ENCODE measurements at places on chromosomes 4 and X.

DNA sequence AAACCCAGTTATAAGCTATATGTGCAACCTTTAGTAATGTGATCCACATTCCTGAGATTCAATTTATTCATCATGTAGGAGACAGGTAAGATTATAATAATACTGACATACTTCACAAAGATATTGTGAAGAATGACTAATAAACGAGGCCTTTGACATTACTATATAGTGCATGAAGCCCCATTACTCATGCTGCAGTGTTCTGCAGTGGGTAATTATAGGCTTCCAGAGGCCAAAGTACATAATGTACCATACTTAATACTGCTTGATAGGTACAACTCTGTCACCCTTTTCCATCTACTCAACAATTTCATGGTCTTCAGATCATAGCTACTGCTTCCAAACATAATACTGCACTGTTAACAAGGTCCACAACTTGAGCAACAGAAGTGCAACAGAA, 68.9 kb downstream of the COL25A1 start:
- no peak for DNase-seq

- no peak for DNase-seq
Measured at GRCh38 chr4:140686796-140687195, 69.4 kb downstream of the TBC1D9 start.

DNA sequence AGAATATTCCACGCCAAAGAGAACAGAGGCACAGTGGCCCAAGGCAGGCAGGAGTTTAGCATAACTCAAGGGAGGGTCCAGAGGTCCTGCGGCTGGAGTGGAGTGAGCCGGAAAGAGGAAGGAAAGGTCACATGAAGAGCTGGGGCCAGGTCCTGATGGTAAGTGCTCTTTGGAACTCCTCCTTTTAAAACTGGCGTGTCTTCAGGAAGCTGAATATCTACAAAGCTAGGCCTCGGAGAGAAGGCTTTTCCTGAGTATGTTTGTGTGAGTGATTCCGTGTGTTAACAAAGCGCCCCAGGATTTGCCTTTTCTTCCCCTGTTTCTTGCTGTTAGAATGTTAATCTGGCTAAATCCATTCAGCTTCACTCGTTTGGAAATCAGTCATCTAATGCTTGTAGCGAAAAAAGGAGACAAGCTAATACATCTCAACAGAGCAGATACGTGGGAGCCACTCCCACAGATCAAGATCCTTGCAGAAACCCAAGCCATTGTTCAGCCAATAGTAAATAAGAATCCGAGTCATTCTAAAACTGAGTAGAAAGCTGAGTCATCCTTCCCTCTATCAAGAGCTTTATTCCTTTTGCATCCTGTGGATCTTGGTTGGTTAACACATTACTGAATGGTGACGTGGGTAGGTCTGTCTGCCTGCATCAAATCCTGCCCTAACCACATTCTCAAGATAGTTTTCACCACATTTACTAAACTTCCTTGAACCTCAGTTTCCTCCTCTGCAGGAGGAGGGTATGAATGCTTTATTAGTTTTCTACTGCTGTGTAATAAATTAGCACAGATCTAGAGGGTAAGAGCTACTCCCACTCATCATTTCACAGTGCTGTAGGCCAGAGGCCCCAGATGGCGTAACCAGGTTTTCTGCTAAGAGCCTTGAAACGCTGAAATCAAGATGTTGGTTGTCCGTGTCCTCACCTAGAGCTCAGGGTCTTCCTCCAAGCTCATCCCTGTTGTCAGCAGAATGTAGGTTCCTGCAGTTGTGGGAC, 43.2 kb upstream of the RBM47 start:
- DNase-seq, result peak; percentile 45

DNA sequence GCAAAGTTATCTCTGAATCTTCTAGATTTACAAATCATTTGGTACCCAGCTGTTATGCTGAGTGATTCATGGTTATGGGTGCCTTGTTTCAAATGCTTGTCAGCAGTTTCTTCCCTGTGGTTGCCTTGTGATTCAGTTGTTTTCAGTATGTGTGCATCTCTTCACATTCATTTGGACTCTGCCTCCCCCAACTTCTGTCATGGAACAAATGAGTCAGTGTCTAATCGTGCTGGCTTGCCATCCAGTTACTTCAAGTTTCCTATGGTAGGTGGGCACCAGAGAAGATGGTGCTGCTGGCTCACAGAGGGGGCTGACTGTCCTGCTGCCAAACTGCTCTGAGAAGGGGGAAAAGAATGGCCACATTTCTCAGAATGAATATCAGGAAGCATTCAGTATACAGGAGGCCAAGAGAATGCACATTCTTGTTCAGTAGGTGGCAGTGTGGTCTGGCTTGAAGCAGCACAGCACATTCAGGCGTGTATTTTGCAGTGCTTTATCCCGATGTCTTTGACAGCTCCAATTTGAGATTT, 260.9 kb downstream of the GLUD2 start:
- no peak for DNase-seq

DNA sequence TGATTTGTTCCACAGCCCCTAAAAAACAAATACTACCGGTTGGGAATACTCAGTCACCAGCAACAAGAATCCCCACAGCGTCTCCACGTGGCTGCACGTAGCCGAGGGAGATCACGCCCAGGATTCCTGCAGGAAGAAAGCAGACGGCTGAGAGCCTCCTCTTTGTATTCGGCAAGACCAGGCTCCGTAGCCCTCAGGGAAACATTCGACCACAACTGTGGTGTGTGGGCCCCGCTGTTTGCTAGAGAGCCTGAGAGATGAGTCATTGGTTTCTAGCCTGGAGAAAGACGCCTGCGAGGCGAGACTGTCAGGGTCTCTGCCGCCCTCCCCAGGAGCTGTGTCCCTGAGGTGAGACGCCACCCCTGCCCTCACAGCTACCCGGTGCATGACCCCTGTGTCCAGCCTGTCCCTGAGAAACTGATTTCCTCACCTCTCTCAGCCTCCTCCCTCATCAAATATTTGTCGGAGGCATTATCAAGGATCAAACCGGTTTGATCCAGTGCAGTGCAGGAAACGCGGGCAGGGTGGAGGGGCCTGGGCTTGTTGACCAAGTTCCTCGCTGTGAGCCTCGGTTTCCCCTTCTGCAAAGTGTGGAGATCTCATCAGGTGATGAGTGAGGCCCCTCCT, 4.7 kb upstream of the S100P start:
- DNase-seq, result no peak

DNA sequence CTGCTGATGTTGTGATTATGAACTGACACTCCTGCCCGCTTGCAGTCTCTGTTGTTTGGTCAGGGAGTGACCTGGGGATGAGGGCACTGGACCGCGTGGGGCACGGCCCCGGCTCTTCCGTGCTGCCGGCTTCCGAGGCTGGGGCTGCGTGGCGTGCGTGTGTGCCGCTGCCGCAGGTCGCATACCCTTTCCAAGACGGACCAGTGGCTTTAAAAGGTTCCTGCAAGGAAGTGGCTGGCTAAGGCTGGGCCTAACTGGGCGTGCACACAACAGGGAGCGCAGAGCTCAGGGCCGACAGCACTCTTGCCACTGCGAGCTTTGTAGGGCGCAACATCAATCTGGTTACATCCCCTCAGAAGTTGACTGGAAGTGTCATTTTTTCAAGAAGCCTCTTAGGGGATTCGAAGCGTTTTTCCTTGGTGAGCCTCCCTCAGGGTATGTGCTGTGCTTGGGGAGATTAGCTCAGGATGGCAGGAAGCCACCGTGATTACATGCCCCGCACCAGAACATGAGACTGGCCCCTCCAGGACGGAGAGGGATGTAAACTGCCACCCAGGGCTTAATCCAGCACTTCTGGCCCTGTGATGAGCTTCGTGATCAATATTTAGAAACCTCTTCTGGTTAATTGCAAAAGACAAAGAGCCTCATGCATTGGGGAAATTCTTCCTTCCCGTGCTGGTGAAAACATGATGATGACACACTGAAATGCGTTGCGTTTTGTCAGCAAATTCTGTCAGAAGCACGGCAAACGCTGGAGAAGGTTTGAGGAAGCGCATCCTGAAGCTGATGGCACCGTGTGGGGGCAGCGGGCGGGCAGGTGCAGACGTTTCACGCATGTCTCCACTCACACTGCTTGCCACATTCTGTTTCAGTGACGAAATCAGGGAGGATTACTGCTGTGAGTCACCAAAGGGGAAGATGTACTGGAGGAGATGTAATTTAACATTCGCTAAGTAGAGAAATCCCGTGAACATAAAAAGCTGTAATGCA, 11.1 kb downstream of the MAEA start:
- DNase-seq, result no peak

DNA sequence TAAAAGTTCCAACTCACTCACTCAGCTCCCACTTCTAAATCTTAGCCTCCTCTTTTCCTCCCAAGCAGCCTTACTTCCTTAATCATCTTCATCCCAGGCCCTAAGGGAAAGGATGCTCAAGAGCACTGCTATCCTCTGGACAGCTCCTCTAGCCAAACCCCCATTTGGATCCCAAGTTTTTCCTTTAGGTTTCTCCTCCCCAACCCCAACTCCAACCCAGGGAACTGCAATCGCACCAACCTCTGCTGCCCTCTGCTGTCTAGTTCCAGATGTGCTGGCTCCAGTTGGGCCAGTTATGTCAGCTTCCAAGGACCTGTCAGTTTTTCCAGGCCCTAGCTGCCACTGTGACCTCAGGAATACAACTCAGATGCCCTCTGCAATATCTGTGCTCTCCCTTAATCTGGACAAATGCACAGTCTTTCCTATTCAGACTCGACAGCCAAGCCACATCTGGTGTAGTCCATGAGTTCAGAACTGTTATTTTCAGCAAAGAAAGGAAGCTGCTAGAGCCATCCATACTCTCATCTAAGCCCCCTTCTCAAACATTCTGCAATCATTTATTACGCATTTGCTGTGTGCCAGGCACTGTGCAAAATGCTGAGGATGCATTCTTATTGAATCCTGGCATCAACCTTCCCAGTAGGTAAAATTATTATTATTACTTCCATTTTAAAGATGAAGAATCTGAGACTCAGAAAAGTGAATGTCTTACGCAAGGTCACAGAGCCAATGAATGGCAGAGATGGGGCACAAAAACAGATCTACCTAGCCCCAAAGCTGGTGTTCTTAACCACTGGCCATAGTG, 12.3 kb upstream of the XPNPEP2 start:
- peak; percentile 21 for DNase-seq

- no peak for DNase-seq
Measured at GRCh38 chr4:78818530-78819079, 42.5 kb downstream of the BMP2K start.

DNA sequence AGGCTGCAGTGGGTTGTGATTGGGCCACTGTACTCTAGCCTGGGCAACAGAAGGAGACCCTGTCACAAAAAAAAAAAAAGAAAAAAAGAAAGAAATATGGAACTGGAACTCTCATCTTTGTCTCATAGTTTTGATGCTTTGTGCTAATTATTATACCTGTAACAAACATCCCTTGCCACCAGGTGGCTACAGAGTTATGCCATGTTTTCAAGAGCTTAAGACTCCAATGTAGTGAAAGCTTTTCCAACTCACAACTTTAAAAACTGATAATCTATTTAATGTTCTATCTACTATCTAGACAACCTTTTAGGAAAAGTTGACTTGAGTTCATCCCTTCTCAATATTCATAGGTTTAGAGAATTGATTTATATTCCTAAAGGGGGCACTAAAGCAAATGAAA, 42.4 kb downstream of the HTR2C start:
- no peak for DNase-seq

GRCh38 chr4:173489514-173489913, 40.5 kb downstream of the HAND2 start:
- no peak for DNase-seq

- no peak for DNase-seq
Measured at GRCh38 chr4:89279385-89279784, 28.2 kb downstream of the GPRIN3 start.

DNA sequence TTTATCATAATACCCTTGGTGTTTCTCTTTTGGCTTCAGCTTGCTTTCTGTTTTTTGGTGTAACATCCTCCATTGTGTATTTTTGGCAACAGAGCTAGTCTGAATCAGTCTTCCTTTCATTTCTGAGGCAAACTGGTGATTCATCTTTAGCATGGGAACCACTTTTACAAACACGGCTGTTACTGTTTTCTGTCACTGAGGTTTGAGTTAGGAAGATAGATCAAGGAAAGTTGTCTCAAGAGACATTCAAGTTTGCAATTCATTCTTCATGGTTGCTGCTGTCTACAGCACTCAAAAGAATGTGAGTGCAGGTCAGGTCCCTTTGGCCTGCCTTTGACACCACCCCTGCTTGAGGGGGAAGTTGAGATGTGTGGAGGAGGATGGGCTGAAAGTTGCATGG, 36.3 kb downstream of the IL21 start:
- no peak for DNase-seq

DNA sequence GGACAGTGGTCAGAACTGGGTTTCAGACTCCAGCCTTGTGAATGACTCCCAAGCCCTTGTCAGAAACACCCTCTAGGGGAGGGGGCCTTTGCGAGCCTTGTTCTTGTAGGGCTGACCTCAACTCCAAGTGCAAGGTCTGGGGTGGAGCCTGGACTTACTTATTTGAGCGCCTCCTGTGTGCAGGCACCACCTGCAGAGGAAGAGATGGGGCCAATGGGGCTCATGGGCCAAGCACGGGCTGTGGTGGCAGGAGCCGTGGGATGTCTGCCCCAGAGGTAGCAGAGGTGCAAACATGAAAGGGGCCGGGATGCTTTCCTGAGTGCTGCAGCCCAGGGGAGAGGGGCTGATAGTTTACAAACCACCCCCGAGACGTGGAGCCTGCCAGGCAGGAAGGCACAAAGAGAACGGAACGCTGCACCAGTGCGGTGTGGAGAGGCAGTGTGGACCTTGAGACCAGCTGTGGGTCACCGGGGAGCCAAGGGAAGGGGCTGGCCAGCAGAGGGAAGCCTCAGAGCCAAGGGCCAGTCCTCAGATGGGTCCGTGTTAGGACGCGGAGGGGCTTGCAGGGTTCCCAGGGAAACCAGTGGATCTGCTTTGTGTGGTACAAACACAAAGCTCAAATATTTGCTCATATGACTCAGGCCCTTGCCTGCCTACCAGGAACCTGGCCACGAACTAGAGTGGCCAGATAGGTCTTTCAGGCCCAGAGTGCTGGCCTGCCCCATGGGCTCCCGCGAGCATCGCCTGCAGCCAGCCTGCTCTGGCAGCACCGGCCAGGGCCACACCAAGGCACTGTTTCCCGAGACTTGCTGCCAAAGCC, 8.7 kb upstream of the TADA2B start:
- DNase-seq, result no peak

GRCh38 chrX:19670321-19670750, 155.0 kb upstream of the MAP3K15 start:
- no peak for DNase-seq

GRCh38 chr4:182022909-182023308, 220.3 kb upstream of the TENM3 start:
- DNase-seq, result no peak

- no peak for DNase-seq
Measured at GRCh38 chr4:168102403-168102802, 10.1 kb downstream of the ANXA10 start.

DNA sequence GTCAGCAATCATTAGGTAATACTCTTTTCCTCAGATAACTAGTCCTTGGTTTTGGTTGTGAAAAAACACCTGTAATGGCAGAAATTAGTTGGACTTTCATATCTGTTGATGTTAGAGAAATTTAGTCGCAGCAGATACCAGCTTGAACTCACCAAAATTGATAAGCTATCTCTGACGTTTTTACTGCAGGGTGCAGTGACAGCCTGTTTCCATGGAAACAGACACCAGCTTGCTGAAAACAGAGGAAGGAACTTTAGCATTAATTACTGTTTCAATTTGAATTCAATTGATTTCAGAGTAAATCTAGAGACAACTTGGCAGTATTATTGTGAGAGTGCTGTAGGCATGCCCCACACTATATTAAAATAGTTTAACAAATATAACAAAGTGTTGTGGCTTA, 246.5 kb downstream of the PPP1R2C start:
- no peak for DNase-seq

All from right kidney (tissue), 9 donors.